ENCODE measurements at places on chromosomes 1 and 21.

- no peak for DNase-seq
Observed at GRCh38 chr1:210132582-210132981, 100.0 kb upstream of the SERTAD4 start.

GRCh38 chr1:66323958-66324625 is 209.9 kb upstream of the SGIP1 start:
- no peak for DNase-seq

- DNase-seq: no peak
Observed at GRCh38 chr1:205922806-205923205, 20.4 kb downstream of the SLC26A9 start.

DNA sequence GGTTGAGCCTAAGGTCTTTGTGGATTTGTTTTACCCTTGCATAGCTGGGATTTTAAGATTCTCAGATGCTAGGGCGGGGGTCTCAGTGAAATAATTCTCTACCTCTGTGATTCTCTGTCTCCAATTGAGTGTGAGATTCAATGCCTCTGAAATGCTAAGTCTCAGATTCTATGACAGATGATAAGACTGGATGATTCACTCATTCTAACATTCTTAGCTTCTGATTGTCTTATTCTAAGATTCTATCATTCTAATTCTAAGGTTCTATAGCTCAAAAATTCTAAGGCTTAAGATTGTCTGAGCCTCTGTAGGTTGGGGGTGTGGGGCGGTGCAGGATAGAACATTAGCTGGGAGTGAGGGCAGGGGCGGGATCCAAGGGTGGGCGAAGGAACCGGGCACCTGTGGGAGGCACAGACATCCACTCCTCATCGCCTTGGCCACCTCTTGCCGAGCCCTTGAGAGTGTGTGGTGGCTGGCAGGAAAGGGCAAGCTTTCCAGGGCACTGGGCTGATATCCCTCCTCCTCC is 29.5 kb downstream of the ADGRB2 start:
- no peak for DNase-seq

DNA sequence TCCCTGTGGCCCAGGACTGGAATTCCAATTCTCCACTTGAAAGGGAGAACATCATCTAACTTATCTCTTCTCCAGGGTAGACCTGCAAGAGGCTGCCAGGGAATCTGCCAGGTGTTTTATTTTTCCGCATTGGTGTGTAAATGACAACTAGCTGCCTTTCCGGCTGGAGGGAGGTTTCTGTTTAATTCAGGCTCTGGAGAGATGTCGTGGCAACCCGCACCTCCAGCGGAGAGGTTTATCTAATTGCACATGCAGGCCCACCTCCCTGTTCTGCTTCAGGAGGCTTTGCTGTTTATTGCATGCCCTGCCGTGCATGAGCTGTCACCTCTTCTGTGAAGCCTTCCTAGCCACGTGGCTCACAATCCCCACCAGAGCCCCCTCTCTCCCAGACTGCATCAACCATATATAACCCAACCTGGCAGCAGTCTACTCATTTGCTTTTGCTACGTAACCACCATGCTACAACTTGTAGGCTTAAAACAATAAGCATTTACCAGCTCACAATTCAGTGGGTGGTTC is 151.6 kb downstream of the C1orf94 start:
- no peak for DNase-seq
